ENCODE measurements at places on chromosomes 16 and 17.

DNA sequence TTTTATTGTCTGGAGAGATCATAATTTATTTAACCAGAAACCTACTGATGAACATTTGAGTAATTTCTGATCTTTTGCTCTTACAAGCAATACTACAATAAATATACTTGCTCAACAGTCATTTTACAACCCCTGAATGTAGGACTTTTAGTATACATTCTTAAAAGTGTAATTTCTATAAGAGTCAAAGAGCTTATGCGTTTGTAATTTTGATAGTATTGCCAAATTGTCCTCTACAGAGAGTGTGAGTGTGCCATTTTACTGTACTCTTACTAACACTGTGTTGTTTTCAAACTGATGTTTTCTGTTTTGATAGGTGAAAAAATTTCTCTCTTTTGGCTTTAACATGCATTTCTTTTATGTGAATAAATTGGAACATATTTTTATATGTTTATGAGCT is 139.1 kb downstream of the FTO start:
- no peak for DNase-seq

DNA sequence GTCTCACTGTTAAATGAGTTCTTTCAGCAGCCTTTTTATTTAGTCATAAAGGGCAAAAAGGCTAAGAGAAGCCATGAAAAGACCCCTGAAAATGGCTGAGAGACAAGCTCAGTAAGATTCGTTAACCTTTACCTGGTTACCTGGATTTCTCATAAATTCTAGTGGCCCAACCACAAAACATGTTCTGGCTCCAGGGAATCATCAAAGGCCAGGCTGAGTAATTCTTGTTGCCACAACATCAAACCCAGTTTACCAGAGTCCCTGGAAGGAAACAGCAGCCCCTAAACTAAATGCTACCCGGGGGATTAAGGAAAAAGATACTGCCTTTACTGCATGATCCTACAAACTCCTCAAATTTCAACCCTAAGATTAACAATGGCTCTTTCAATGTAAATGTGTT is 15.8 kb downstream of the CYTH1 start:
- peak; percentile 56 for DNase-seq

DNA sequence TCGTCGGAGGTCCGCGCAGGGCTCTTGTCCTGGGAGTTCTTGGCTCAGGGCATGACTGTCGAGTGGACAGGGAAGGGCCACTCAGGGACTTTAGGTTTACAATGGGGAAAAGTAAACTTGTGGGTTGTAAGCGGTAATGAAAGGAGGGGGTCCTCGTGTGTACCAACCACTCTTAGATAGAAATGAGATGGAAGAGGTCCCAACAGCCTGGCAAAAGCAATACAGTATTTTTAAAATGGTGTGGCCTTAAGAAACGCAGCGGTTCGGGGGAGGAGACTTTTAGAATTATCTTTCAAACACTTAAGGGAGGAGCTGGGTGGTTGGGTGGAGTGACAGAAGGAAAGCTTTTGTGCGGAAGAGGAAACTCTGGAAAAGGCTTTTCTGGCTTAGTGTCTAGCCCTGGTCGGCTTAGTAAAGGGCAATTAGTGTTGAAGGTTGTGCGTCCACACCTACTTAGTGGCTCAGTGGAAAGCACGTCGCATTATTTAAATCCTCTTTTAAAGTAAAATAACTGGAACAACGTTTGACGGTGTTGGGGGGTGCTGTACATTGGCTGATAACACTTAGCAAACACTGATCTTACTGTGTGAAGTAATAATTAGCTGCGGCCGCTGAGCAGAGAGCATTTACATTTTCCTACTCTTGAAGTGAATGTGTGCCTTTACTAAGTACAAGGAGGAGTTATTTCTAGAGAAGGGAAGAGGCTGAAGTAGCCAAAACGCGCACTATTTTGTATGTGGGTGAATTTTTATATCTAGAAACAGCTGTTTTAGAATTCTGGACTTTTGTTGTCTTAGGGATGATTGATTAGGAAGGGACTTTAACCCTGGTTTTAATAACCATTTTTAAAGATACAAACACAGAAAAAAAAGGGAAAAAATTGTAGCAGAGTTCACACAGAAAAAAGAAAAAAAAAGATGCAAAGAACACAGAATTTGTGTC is 1.0 kb downstream of the WSB1 start:
- DNase-seq: peak; percentile 75

- no peak for DNase-seq
These were observed 69.8 kb downstream of the TMEM100 start for GRCh38 chr17:55652825-55653224.

DNA sequence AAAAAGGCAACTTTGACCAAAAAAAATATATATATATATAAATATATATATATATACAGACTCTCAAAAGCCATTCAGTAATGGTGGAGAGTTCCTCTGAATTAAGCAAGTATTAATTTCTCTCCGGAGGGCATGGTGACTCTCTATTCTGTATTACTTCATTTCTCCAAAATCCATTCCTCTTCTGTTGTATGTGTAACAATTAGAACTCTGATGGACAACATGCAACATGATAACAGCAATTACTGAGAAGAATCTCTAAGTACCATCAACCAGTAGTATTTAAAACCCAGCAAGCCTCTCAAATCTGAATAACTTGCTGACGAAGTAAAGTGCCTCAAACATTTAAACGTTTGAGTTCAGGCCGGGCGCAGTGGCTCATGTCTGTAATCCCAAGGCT is 2.3 kb downstream of the GRB2 start:
- no peak for DNase-seq
